ENCODE measurements at places on chromosomes 7 and 10. TPM values are rescaled to one million over a fixed set of nuclear protein-coding genes. Genes with fewer than 3 reads are reported as not detected.

Gene FAM25G
- not detected for total RNA-seq

Gene CDK1
- total RNA-seq, result 3.2 TPM

Gene TMEM229A
- not detected for total RNA-seq

Gene HABP2
- total RNA-seq, result not detected

Gene SCRN1
- total RNA-seq, result 58.3 TPM

Gene IGF2BP3
- 7.5 TPM for total RNA-seq

Gene MYL10
- total RNA-seq, result not detected

Gene CNPY1
- not detected for total RNA-seq

Gene METTL27
- not detected for total RNA-seq

Measured in tracheal epithelial cell (primary cell).